ENCODE measurements at places on chromosomes 4 and X.

DNA sequence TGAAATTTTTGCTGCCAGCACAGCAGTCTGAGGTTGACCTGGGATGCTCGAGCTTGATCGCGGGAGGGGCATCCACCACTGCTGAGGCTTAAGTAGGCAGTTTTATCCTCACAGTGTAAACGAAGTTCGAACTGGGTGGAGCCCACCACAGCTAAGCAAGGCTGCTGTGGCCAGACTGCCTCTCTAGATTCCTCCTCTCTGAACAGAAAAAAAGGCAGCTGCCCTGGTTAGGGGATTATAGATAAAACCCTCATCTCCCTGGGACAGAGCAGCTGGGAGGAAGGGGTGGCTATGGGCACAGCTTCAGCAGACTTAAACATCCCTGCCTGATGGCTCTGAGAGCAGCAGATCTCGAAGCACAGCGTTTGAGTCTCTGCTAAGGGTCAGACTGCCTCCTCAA lies 314.6 kb downstream of the STPG2 start:
- DNase-seq, result no peak

- DNase-seq, result no peak
Measured at GRCh38 chrX:129695937-129696336, 41.2 kb upstream of the APLN start.

- DNase-seq, result peak; percentile 15
Measured at GRCh38 chr4:47551682-47552081, 66.6 kb downstream of the ATP10D start.

- no peak for DNase-seq
Measured at GRCh38 chr4:57401586-57401985, 291.4 kb upstream of the IGFBP7 start.

DNA sequence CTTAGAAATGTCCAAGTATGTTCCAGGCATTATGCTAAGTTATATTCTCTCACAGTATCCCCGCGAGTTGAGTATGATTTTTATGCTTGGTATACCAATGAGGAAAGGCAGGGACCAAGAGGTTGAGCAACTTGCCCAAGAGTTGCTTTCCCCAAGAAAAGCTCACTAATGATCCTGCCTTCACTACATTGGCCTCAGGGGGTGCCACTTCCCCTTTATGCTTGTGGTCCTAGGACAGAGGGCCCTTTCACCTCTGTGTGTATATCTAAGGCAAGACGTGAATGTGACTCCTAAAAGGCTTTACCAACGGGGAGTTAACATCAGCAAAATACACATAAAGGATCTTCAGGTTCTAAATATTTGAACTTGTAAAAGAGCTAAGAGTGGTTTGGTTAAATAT lies 164.4 kb upstream of the CPEB2 start:
- no peak for DNase-seq

DNA sequence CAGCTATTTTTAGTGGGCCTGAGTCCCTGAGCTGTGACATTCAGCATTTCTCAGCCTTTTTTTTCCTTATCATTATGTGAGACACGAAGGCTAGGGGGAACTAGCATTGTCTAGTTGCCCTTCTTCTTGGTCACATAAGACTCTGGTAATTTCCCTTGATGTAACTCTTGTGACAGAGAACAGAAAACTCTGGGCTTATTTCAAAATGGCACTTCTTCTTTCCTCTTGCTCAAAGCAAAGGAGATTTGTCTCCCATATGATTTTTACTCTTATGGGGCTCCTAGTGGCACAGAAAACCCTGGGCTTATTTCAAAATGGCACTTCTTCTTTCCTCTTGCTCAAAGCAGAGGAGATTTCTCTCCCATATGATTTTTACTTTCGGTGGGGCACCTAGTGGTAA lies 14.7 kb downstream of the ATXN3L start:
- DNase-seq, result no peak

- DNase-seq, result peak; percentile 64
Measured at GRCh38 chr4:89298788-89299152, 8.8 kb downstream of the GPRIN3 start.

DNA sequence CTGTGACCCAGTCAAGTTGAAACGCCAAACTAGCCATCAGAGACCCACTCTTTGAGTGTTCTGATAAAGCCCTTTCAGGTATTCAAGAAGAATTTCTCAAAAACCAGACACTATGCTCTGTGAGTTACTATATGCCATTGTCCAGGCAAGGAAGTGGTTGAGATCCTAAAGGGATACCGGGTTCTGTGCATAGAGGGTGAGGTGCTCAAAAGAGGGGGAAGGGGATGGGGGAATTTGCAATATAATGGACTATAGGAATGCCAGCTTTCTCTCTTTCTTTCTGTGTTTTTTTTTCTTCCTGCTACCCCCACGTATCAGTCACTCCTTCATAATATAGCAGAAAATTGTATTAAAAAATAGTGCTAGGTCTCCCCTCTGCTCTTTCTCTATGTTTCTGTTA lies 1619.0 kb downstream of the STIM2 start:
- DNase-seq, result no peak

DNA sequence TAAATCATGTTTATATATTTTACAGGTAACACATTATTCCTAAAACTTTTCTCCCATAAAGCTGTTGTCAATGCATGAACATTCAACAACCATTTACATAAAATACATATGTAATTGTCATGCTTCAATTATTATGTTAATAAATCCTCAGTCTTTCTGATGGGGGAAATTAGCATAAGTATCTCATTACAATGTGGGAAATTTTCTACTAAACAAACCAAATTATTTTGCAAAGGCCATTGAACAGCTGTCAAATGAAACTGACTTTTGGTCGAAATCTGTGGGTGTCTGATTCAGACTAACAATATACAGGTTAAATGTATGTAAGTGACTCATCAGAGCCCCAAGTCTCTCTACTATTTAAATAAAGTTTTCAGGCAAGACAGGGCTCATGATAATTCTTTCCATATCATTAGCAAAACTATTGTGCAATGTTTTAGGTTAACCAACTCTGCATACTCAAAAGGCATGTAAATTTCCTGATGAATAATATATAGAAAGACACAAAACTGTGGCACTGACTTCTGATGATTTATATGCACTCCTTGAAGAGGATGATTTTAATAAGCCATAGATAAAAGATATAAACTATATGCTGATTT lies 795.3 kb upstream of the AADAT start:
- no peak for DNase-seq

GRCh38 chr4:67880866-67881610 lies 2.8 kb downstream of the TMPRSS11D start:
- no peak for DNase-seq

DNA sequence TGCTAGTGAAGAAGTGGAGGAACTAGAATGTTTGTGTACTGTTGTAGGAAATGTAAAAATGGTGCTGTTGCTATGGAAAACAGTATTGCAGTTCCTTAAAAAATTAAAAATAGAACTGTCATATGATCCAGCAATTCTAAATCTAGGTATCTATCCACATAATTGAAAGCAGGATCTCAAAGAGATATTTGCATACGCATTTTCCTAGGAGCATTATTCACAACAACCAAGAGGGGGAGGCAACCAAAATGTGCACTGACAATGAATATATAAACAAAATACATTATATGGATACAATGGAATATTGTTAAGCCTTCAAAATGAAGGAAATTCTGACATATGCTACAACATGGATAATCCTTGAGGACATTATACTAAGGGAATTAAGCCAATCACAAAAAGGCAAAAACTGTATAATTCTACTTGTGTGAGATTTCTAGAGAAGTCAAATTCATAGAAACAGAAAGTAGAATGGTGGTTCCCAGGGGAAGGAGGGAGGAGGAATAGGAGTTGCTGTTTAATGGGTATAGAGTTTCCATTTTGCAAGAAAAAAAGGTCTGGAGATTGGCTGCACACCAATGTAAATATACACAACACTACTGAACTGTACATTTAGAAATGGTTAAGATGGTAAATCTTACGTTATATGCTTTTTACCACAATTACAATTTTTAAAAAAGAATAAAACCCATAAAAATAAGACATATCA lies 35.6 kb upstream of the KCNE5 start:
- peak; percentile 41 for DNase-seq

DNA sequence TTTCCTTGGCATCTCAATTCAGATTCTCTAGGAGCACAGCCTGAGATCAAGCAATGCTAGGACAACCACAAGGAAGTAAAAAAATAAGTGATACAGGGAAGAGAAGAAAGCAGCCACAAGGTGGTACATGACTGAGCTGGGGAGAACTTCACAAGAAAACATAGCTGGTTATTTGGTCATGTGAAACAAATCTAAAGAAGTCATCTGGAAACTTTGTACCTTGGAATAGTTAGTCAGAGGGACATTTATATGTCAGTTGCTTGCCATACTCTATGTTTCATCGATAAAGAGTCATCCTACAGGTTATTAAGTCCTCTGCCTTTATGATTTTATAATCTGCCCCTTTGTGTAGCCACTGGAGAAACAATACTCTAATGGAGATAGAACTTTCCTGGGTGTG lies 575.1 kb downstream of the IL15 start:
- peak; percentile 19 for DNase-seq

GRCh38 chrX:46653482-46653881 lies 79.9 kb downstream of the CHST7 start:
- DNase-seq, result peak; percentile 44

DNA sequence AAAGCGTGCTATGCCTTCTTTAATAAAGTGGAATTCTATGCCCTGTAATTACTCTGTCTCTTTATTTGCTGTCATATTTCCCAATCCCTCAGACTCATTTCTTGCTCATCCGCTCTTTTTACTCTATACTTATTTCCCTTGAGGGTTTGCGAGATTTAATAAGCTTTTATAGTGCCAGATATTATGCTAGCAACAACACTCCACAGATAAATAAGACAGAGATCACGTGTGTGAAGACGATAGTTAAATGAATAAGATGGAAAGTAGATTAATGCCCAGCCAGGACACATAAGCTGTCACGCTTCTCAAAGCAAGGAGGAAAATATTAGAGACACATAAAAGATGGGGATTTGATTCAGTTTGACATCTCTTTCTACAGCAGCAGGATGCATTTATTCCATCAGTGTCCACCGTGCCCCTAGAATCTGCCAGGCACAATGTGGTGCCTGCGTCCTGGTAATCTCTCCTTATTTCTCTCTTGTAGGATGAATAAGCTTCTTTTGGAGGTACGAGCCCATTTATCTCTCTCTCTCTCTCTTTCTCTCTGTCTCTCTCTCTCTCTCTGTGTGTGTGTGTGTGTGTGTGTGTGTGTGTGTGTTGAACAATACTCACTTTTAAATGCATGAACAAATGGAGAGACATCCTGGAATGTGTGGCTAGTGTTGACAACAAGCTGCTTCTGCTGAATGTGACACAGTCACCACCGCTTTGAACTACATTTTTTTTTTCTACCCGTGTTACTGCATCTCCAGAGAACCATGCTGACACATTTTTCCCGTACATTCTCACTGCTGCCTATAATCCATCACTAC lies 48.2 kb downstream of the TMEM156 start:
- DNase-seq, result peak; percentile 42

GRCh38 chr4:95625020-95625419 lies 76.2 kb upstream of the UNC5C start:
- no peak for DNase-seq

GRCh38 chrX:1466971-1467561 lies 14.4 kb upstream of the ASMTL start:
- no peak for DNase-seq

DNA sequence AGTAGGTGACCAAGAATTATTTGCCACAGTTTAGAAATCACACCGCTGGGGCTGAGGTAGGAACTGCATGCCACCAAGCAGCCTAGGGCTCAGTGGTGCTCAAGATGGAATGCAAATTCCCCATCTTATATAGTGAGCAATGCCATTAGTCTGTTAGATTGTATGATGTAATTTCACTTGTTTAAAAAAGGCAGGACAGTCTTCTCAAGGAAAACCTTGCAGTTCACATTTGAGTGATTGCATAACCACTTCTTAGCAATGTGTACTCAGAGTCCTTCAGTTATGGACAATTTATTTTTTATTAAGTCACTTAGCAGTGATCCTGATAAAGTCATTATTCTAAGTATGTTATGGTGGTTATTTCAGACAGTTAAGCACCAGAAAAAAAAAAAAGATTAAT lies 142.9 kb upstream of the SFRP2 start:
- peak; percentile 41 for DNase-seq

- peak; percentile 97 for DNase-seq
Measured at GRCh38 chr4:171880136-171880535, 66.9 kb downstream of the GALNTL6 start.

DNA sequence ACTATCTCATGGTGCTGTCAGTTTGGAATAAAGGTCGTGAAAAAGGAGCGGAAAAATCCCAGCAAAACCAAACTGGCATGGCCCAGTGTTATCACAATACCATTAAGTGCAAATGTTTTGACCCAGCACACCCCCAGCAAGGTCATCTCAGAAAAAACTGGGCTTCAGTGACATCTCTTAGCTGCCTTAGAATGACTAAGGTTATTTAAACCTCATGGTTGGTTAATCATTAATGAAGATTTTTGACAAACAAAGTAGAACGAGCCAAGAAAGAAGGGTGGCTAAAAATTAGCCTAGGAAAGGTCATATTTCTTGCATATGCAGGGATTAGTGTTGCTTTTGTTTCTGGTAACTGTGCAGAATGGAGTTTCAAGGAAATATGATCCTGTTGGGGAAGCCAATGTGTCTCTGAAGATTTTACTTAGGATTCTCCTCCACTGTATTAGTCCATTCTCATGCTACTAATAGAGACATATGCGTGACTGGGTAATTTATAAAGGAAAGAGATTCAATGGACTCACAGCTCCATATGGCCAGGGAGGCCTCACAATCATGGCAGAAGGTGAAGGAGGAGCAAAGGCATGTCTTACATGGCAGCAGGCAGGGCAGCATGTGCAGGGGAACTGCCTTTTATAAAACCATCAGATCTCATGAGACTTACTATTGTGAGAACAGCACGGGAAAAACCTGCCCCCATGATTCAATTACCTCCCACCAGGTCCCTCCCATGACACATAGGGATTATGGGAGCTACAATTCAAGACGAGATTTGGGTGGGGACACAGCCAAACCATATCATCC lies 83.5 kb downstream of the CHRNA9 start:
- no peak for DNase-seq

DNA sequence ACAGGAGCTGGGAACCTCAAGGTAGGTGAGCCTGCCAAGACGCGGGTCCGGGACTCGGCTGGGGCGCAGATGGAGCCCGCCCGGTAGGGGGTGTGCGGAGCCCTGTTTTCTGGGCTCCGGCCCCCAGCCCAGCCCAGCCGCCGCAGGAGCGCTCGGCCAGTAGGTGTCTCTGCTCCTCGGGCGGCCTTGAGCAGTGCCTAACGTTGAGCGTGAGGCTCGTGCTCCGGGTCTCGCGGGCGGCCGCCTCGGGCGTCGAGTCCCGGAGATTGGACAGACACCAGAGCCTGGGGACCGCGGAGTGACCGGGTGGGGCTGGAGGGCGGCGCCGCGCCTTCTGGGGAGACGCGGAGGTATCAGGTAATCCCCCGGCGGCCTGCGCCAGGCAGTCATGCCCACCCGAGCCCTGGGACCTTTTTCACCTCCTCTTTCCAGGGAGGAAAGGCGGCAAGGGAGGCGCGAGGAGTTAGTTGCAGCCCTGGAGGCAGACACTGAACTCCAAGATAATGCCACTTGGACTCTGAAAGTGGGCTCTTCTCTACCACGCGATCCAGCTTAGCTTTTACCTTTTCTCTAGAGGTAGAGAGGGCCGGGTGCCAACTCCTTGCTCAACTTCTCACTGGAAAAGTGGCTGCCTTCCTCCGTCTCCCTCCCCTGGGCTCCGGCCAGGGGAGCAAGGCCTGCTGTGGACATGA lies 14.5 kb upstream of the FGG start:
- DNase-seq, result peak; percentile 51

Measured in choroid plexus epithelial cell (primary cell).